SK-N-SH treated with all-trans-retinoic acid at 6 μM for 48 hours (cell line): ENCODE measurements at places on chromosomes 16 and 17.

- ATAC-seq, result no peak
These were observed 104.3 kb downstream of the AXIN2 start for GRCh38 chr17:65457183-65457582.

GRCh38 chr17:28871056-28871579 is 16.3 kb downstream of the ERAL1 start:
- no peak for ATAC-seq

DNA sequence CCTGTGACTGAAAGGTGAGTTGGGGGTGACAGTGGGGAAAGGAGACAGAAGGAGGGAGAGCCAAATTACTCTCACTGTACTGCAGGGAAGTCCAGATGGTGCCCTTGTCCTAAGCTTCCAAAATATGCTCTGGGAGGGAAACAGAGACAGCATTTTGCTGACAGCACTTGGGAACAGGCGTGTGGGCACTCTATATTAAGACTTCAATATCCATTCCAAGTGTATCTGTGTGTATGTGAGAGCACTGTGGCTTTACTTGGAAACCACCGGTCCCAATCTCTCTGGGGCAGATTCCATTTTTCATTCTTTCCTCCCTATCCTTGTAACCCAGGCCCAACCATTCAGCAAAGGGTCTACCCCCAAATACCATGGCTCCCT is 407.3 kb downstream of the UTP18 start:
- ATAC-seq, result no peak

- ATAC-seq, result peak; percentile 95
These were observed 88.5 kb downstream of the ANKRD11 start for GRCh38 chr16:89401641-89402445.

GRCh38 chr16:13419589-13419988 is 500.4 kb upstream of the ERCC4 start:
- no peak for ATAC-seq

DNA sequence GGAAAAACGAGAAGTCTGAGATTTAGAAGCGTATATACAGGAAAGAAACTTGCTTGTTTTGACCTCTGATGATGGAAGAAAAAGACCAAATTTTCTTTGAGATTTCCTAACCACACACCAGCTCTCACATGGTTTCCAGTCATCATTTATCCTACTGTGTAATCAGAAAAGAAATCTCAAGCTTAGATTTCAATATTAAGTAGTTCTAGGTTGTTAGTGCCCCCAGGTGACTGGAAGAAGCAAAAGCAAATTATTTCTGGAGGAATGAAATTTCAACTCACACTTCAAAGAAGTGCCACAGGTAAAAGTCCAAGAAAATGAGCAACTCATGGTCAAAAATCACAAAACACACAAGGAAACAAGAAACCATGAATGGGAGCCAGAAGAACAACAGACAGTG is 51.8 kb upstream of the KDM6B start:
- ATAC-seq, result peak; percentile 60; the same call in 2 of the 3 replicates
